ENCODE measurements at places on chromosomes 13 and 19.

DNA sequence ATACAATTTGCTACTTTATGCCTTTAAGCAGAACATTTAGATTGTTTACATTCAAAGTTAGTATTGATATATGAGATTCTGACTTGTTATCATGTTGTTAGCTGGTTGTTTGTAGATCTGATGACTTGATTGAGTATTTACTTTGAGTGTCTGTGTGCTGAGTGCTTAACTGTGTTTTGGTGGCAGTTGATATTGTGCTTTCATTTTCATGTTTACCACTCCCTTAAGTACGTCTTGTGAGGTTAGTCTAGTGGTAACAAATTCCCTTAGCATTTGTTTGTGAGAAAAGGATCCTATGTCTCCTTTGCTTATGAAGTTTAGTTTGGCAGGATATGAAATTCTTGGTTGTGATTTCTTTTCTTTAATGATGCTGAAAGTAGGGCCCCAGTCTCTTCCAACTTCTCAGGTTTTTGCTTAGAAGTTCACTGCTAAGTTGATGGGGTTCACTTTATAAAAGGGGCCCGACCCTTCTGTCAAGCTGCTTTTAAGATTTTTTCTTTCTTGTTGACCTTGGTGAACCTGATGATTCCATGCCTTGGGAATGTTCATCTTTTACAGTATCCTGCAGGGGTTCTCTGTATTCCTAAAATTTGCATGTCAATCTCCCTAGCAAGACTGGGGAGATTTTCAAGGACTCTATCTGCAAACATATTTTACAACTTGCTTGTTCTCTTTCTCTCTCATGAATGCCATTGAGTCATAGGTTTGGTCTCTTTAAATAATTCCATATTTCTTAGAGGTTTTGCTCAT lies 1095.4 kb upstream of the PCDH20 start:
- no peak for DNase-seq

- DNase-seq = no peak
Measured at GRCh38 chr19:29121684-29122083, 91.3 kb downstream of the UQCRFS1 start.

DNA sequence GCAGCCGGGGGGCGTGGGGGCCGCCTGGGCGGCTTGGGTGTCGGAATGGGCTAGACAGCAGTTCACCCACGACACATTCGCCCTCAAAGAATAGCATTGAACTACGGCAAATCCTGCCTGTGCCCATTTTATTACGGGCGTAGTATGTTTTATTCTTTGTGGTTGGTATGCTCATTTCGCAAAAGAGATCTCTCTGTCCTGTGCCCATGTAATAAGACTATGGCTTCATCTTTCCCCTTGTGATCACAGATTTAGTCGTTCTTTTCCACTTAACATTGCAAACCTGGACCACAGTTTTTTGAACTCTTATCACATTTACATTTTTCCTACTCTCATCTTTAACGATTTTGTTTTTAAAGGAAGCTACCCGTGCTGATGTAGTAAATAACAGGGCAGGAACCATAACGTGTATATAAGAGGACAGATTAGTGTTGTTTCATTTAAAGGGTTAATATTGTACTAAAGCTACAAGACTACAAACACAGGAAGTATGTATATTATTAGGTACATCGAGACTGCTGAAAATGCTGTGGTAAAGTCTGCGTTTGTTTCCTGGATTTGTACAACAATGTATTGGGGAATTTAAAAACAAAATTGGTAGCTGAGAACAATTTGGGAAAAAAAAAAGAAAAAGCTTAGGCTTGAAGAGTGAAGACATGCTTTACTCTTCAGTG lies 3.2 kb upstream of the MYCBP2 start:
- no peak for DNase-seq

GRCh38 chr19:58277748-58278540 lies 811 bp upstream of the ZNF8 start:
- no peak for DNase-seq

DNA sequence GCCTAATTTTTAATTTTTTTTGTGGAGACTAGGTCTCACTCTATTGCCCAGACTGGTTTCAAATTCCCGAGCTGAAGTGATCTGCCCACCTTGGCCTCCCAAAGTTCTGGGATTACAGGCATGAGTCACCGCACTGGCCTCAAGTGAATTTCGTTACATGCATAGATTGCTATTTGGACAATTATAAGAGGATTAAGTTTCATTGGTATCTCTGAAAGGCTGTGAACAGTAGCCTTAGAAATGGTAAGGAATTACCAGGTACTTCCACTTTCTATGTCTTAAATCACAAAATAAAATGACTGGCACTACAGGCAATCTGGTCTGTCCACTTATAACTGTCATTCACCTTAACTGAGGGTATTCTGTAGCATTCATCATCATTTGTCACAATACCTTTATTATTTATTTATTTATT lies 2.9 kb upstream of the CCDC9 start:
- DNase-seq = no peak

DNA sequence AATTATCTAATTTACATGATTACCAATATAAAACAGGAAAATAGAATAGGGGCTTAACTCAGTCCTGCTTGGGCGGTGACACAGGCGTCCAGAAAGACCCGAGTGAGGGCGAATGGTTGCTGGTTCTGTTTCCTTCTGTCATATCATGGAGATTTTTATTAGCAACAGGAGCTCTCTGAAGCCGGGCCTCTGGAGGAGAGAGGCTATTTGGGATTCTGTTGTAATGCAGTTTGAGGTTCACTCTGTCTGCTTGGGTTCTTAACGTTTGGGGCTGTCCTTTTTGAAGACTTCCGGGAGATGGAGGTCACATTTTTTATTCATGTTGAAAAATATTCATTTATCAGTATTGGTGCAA lies 115.7 kb upstream of the ZNF536 start:
- DNase-seq = no peak

GRCh38 chr19:14416817-14417231 lies 2.3 kb downstream of the DDX39A start:
- no peak for DNase-seq

- DNase-seq = no peak
Measured at GRCh38 chr13:61830475-61830874, 414.8 kb upstream of the PCDH20 start.

DNA sequence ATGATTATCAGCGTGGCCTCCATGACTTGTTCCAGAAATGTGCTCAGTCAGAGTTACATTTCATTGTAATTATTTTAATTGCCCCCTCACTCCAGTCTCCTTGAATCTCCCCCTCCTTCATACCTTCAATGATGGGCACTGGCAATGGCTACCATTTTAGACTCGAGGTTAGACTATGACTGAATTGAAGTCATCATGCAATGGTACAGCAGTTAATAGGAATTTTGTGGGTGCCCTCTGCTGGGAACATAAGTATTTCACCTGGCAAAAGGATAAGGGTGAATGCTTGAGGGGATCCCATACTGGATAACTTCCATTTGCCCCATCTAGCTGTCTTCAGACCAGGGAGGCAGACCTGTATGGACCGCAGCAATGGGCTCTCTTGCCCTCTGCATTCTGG lies 32.2 kb upstream of the USP12 start:
- no peak for DNase-seq

DNA sequence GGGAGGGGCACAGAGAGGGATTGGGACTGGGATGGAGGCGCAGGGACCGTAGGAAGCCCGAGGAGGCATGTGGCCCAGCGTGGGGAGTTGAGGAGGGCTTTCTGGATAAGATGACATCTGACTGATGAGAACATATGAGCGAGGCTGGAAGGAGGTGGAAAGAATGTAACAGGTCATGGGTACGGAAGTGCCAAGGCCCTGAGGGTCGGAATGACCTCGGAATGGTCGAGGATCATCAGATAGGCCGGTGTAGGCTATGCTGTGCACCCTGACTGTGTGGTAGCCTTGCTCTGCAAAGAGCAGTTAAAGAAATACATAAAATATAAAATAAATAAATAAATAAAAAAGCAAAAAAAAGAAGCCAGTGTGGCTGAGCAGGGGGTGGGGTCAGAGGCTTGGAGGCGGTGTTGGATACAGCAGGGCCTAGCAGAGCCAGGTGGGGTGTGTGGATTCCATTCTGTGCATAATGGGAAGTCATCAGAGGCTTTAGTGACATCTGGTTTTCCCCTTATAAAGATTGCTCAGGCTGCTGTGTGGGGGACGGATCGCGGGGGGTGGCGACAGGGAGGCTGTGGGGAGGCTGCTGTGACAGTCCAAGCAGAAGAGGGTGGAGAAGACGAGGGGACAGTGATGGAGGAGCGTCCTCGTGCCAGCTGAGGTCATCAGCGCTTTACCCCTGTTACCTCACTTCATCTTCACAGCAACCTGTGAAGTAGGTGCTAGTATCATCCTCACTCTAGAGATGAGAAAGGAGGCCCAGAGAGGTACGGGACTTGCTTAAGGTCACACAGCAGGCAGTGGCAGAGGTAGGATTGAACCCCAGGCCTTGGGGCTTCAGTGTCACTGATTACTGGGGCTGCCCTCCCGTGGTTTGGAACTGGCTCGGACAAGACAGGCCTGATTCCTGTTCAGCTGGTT lies 5.0 kb downstream of the PAK4 start:
- DNase-seq = no peak

GRCh38 chr13:77479326-77479725 lies 56.2 kb upstream of the SCEL start:
- no peak for DNase-seq

DNA sequence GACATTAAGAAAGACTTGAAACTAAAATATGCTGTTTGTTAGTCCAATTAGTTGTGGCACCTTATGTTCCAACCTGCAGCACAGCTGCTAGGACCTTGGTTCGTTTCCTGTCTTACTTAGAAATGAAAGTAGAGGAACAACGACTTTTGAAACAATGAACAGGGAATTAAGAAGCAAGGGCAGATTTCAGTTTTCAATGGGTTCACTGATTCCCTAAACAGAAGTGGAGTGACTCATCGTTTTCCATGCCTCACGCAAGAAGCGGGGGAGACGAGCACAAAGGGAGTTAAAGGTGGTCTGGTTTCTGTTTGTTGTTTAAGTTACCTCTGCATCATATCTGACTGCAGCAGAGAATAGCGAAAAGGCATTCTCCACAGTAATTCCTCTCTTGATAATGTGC lies 44.8 kb downstream of the PHF11 start:
- DNase-seq = no peak

DNA sequence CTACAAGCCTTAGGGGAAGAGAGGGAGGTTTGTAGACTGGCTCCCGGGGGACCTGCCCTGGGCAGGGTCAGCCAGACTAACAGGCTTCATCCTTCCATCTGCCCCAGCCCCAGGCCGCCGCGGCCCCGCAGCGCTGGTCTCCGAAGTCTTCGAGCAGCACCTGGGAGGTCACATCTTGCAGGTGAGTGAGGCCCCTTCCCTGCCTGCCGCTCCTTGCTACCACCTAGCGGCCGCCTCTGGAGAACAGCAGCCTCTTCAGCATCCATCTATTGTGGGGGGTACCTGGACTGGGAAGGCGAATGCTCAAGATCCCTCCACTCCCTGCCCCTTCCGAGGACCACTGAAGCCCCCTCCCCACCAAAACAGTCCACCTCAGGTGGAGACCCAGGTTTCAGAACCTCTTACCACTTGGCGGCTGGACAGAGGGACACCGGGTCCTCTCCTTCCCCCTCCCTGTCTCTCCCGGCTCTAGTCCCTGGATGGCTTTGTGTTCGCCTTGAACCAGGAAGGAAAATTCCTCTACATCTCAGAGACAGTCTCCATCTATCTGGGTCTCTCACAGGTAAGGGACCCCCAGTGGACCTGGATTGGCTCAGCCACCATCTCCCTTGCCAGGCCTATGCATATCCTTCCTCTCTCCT lies 12.7 kb downstream of the NPAS1 start:
- DNase-seq = peak; percentile 34

- DNase-seq = no peak
Measured at GRCh38 chr13:106145997-106146864, 389.2 kb downstream of the EFNB2 start.

- no peak for DNase-seq
Measured at GRCh38 chr19:5288347-5288739, 52.3 kb downstream of the PTPRS start.

DNA sequence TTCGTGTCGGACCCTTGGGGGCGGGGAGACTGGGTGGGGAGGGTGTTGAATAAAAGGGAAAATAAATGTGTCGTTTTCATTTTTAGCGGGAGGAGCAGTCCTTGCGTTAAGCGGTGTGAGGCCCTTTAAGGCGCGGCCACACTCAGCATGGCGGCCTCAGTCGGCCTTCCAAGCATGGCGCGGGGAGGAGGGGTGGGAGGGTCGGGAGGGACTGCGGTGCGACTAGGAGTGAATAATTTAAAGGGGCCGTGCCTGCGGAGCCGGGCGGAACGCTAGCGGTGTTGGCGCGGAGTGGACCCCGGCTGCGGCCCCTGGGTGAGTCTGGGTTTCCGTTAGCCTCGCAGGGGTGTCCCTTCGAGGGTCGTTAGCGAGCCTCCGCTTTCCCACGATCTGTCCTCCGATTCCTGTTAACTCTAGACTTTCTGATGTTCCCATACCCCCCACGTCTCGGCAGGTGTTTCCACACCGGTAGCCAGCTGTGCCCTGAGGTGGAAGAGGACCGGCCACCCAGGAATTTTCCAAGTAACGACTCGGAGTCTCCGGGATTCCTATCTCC lies 1.5 kb upstream of the PNPLA6 start:
- peak; percentile 70 for DNase-seq

DNA sequence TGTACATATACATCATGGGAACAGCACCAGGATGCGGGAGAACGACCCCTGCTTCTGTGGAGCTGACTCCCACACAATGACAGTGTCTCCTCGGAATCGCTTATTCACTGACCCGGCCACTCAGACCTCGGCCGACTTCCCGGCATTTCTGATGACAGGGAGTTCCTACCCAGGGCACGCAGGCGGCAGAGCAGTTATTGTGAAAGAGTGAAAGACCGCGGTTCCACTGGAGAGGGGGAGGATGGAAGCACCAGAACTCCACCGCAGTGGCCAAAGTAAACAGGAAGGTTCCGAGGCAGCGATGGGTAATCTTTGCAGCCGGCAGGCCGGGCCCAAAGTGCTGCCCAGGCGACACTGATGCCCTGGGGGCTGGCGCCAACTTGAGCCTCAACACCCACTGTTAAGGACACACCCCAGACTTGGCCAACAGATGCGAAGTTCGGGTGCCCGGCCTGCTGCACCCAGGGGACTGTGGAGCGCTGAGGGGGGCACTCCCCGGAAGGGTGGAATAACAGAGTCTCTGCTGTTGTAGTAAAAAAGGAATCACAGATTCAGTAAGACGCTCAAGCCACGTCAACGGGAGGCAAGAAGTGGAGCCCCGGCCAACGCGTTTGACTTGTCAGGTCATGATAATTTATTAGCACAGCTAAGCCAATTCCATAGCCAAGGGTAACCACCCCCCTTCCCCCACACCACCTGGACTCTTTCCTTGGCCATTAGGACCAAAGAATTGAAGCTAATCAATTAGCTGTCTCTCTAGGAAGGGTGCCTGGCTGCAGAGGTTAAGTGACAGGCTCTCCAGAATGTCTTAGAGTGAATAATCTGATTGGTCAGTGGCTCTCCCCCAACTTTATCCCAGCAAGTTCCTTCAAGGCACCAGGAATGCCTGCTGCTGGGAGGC lies 5.8 kb downstream of the MLLT1 start:
- no peak for DNase-seq

- DNase-seq = no peak
Measured at GRCh38 chr13:35479038-35479492, 2.6 kb upstream of the MAB21L1 start.

DNA sequence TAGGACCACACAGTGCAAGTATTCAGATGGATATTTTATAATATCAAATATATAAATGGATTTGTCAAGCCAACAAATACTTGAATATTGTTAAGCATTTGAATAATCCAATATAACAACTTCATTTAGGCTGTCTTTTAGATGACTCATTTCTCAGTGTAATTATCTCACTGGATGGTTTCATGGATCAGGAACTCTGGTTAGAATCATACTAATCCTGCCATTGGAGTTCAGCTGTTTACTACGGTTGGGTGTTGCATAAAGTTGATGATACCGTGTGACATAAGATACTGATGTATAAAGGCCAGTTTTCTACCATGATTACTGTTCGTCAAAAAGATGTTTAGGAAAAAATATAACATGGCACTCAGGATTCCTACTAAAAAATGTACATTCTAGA lies 196.3 kb downstream of the TSHZ3 start:
- DNase-seq = no peak

Measured in stimulated activated CD8-positive, alpha-beta memory T cell treated with anti-CD3 and anti-CD28 coated beads, Interleukin-7, amount 100 ng/mL, for 1 hour (primary cell).